Suprapubic skin (tissue), 4 donors: ENCODE measurements at places on chromosomes 3 and 15. TPM values are rescaled to one million over a fixed set of nuclear protein-coding genes. Genes with fewer than 3 reads are reported as not detected.

Gene PODXL2
- total RNA-seq: 8.0 TPM

DNA sequence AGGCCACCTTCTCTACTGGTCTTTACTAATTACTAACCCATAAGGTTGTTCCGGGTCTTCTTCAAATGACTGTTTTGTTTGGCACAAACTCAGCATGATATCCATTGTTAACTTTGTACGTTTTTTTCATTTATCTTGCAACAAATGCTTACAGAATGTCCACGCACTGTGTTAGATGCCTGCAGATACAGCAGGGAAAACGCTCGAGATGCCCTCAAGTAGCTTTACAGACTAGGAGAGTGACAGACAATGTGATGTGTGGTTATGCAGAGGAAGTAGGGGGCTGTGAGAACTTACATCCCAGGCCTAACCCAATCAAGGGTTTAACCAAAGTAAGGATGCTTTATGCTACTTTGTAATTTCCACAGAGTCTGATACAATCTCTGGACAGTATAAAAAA lies 949 bp upstream of the RFC4 start:
- H3K27me3 ChIP-seq: no peaks in the 10 kb centered on the region
- no peak overlapping the region for H3K27ac ChIP-seq
- H3K36me3 ChIP-seq: peaks cover 13% of the 10 kb centered on the region
- H3K4me3 ChIP-seq: peak overlapping the region; percentile 71
- H3K4me1 ChIP-seq: peaks cover 19% of the 10 kb centered on the region

- no peaks in the 10 kb centered on the region for H3K4me1 ChIP-seq
- H3K36me3 ChIP-seq: no peaks in the 10 kb centered on the region
- H3K4me3 ChIP-seq: no peak overlapping the region
- no peak for DNase-seq
Measured at GRCh38 chr15:96972201-96972600, 641.7 kb downstream of the NR2F2 start.

DNA sequence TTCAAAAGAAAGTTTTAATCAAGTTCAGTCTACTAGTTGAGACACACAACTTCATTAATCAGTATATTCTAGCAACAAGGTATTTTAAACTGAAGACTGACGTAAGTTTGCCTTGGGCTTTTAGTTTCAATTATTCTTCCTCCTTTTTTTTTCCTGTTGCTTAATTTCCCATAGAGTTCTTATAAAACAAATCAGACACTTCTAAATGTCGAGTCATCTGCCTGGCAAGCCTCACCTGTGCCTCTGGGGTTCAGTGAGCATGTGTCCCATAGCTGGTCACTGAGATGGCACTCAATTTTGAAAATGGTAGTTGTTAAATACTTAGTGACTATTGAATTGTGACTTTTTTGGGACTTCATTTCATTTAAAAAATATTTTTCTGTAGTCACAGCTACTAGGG lies 27.4 kb downstream of the NKIRAS1 start:
- H3K4me1 ChIP-seq: peaks cover 9% of the 10 kb centered on the region
- peaks cover 13% of the 10 kb centered on the region for H3K36me3 ChIP-seq
- H3K27me3 ChIP-seq: no peaks in the 10 kb centered on the region
- DNase-seq: no peak
- H3K4me3 ChIP-seq: no peak overlapping the region

GRCh38 chr15:67977414-67978089 lies 76.6 kb upstream of the PIAS1 start:
- no peaks in the 10 kb centered on the region for H3K27me3 ChIP-seq
- H3K4me3 ChIP-seq: no peak overlapping the region
- H3K36me3 ChIP-seq: no peaks in the 10 kb centered on the region
- DNase-seq: no peak

GRCh38 chr3:97719156-97719821 lies 45.3 kb upstream of the ARL6 start:
- no peak overlapping the region for H3K4me3 ChIP-seq
- no peak overlapping the region for H3K27ac ChIP-seq
- peaks cover 6% of the 10 kb centered on the region for H3K4me1 ChIP-seq
- no peaks in the 10 kb centered on the region for H3K36me3 ChIP-seq

Gene FOXB1
- not detected for total RNA-seq

Gene CNTN3
- total RNA-seq: 0.57 TPM

DNA sequence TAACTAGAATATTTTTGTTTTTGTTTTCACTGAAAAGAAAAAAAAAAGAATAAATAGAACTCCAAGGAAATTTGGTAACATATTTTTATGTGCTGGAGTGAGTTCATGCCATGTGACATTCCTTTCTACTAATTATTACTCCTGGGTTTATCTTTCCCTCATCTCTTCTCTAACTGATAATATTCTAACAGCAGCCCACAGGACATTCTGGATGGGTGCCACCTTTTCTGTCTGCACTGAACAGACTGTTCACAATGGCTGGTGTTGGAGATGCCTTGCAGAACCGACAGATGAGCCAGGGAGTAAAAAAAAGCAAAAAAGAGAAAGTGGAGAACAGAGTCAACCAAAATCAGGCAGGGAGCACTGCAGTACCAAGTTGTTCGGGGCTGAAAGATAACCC lies 151.3 kb downstream of the OR4M2 start:
- no peaks in the 10 kb centered on the region for H3K36me3 ChIP-seq
- no peaks in the 10 kb centered on the region for H3K4me1 ChIP-seq
- H3K4me3 ChIP-seq: no peak overlapping the region
- no peak overlapping the region for H3K27ac ChIP-seq
- DNase-seq: no peak

Gene USP50
- not detected for total RNA-seq

GRCh38 chr3:157857440-157857839 lies 248.8 kb downstream of the SHOX2 start:
- no peak for DNase-seq
- H3K27me3 ChIP-seq: no peaks in the 10 kb centered on the region

GRCh38 chr15:70589728-70590127 lies 173.6 kb downstream of the UACA start:
- peaks cover 11% of the 10 kb centered on the region for H3K4me1 ChIP-seq
- DNase-seq: no peak
- no peak overlapping the region for H3K27ac ChIP-seq
- peaks cover 19% of the 10 kb centered on the region for H3K27me3 ChIP-seq
- H3K36me3 ChIP-seq: no peaks in the 10 kb centered on the region
- no peak overlapping the region for H3K4me3 ChIP-seq

GRCh38 chr15:67068710-67069400 lies 3.5 kb downstream of the SMAD3 start:
- no peak for DNase-seq
- H3K27ac ChIP-seq: peak overlapping the region; percentile 75
- H3K4me1 ChIP-seq: peaks cover 59% of the 10 kb centered on the region

DNA sequence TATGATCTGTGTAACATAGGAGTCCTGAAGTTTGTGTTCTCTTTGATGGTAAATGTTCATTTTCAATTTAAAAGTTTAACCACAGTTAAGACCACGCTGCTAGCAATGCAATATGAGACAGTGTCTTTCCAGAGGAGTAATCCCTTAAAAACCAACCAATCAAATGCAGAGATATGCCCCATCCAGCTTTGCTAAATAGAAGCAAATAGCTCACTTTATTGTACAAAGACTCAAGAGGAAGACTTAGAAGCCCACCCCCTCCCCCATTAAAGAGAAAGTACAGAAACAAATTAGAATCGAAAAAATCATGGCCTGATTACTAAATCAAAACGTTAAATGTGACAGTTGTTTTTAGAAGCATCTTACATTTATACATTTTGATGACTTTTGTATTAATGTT lies 2.1 kb upstream of the ANP32A start:
- H3K27ac ChIP-seq: no peak overlapping the region
- H3K4me3 ChIP-seq: no peak overlapping the region
- no peaks in the 10 kb centered on the region for H3K27me3 ChIP-seq
- peaks cover 16% of the 10 kb centered on the region for H3K4me1 ChIP-seq
- DNase-seq: no peak
- H3K36me3 ChIP-seq: no peaks in the 10 kb centered on the region

GRCh38 chr3:175383813-175384212 lies 524.7 kb downstream of the NAALADL2 start:
- H3K4me3 ChIP-seq: no peak overlapping the region
- no peak overlapping the region for H3K27ac ChIP-seq
- no peaks in the 10 kb centered on the region for H3K27me3 ChIP-seq
- no peaks in the 10 kb centered on the region for H3K36me3 ChIP-seq
- no peaks in the 10 kb centered on the region for H3K4me1 ChIP-seq
- DNase-seq: no peak

DNA sequence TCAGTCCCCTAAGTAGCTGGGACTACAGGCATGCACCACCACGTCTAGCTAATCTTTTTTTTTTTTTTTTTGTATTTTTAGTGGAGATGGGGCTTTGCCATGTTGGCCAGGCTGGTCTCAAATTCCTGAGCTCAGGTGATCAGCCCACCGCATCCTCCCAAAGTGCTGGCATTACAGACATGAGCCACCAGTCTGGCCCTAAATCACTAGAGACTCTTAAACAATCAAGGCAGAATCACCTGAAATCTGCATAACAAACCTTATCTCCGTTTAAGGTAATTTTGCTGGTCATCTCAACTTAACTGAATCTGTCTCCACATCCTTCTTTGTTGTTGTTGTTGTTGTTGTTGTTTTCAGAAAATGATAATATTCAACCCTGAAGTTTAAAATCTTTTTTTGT lies 5.6 kb upstream of the TRMT10C start:
- H3K36me3 ChIP-seq: no peaks in the 10 kb centered on the region
- H3K27ac ChIP-seq: no peak overlapping the region
- H3K4me1 ChIP-seq: no peaks in the 10 kb centered on the region
- DNase-seq: no peak
- H3K4me3 ChIP-seq: no peak overlapping the region

GRCh38 chr15:93372208-93372864 lies 283.3 kb upstream of the RGMA start:
- no peak for DNase-seq
- H3K27ac ChIP-seq: no peak overlapping the region
- no peaks in the 10 kb centered on the region for H3K4me1 ChIP-seq
- H3K27me3 ChIP-seq: no peaks in the 10 kb centered on the region
- H3K4me3 ChIP-seq: no peak overlapping the region

DNA sequence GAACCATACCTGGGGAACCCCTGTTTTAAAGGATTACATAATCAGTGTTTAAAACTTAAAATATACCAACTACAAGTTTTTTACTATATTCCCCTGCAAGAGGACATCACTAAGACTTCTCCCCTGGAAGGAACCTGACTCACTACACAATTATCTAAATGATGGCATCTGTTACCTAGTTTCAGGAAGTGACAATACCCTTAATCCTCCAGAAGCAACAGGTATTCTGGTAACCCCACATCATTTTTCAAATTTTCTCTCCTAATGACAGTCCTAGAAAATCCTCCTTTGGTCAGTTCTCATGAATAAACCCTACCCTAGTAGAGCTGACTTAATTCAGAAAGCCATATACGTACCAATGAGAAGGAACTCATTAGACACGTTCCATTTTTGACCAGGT lies 78.4 kb downstream of the RFX7 start:
- H3K4me3 ChIP-seq: no peak overlapping the region
- H3K4me1 ChIP-seq: peaks cover 3% of the 10 kb centered on the region

Gene ECE2
- not detected for total RNA-seq

Gene NMNAT3
- 41.7 TPM for total RNA-seq

Gene SNRPA1
- 50.8 TPM for total RNA-seq

Gene HRG
- not detected for total RNA-seq

Gene THRB
- 24.2 TPM for total RNA-seq

GRCh38 chr3:192675958-192676649 lies 51.2 kb downstream of the FGF12 start:
- H3K27me3 ChIP-seq: no peaks in the 10 kb centered on the region
- no peaks in the 10 kb centered on the region for H3K4me1 ChIP-seq
- no peaks in the 10 kb centered on the region for H3K36me3 ChIP-seq
- no peak for DNase-seq

- H3K36me3 ChIP-seq: peaks cover 6% of the 10 kb centered on the region
- H3K27me3 ChIP-seq: no peaks in the 10 kb centered on the region
- H3K4me3 ChIP-seq: peak overlapping the region; percentile 68
- H3K27ac ChIP-seq: peak overlapping the region; percentile 89
- H3K4me1 ChIP-seq: peaks cover 88% of the 10 kb centered on the region
- peak; percentile 95 for DNase-seq
Measured at GRCh38 chr3:194134757-194135515, 1.0 kb upstream of the HES1 start.

Gene SLC24A5
- 5.5 TPM for total RNA-seq

Gene C3orf20
- total RNA-seq: not detected

DNA sequence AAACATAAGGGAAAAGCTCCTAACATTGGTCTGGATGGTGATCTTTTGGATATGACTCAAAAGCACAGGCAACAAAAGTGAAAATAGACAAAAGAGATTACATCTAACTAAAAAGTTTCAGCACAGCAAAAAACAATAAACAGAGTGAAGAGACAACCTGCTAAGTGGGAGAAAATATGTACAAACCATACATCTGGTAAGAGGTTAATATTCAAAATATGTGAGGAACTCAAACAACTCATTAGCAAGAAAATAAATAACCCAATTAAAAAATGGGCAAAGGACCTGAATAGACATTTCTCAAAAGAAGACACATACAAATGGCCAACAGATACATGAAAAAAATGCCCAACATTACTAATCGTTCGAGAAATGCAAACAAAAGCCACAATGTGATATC lies 19.0 kb upstream of the NR1I2 start:
- no peak overlapping the region for H3K27ac ChIP-seq
- no peak overlapping the region for H3K4me3 ChIP-seq

Gene GAP43
- not detected for total RNA-seq

DNA sequence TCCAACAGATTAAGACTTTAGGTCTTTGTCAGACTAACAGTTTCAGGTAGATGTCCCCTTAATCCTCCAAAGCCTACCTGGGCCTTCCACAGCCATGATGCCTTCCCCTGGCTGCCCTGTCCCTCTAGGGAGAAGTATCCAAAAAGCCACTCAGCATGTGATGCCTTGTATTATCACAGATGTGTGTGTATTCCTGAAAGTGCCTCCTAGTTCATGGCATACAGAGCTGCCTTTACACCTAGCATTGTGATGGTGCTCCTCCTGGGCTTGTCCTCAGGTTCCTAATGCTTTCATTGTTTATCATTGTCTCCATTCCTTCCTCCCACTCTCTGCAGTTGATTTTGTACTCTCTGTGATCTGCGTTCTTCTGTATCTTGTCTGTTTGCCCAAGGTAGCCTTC lies 43.6 kb downstream of the CMSS1 start:
- no peak for DNase-seq
- H3K27me3 ChIP-seq: no peaks in the 10 kb centered on the region
- H3K36me3 ChIP-seq: peaks cover 10% of the 10 kb centered on the region
- no peak overlapping the region for H3K4me3 ChIP-seq
- peaks cover 18% of the 10 kb centered on the region for H3K4me1 ChIP-seq
- H3K27ac ChIP-seq: peak overlapping the region; percentile 1

DNA sequence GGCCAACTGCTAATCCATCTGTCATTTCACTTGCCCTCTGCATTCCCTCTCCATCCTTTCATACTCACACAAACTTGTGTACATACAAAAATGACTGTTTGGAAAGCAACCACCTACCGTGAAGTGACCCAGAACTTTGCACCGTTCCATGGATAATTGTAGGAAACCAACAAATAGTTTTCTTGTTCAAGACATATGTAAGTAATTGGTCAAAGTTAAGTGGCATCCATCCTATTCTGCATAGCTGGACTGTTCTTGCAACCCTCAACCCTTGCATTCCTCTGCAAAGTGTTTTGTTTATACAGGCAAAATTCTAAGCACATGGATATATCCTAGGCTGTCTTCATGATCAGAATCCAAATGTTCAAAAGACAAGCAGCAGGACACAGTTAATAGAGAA lies 592.5 kb downstream of the MECOM start:
- no peaks in the 10 kb centered on the region for H3K27me3 ChIP-seq
- no peak overlapping the region for H3K27ac ChIP-seq
- no peak overlapping the region for H3K4me3 ChIP-seq
- H3K36me3 ChIP-seq: no peaks in the 10 kb centered on the region
- no peaks in the 10 kb centered on the region for H3K4me1 ChIP-seq

GRCh38 chr3:141410408-141410807 lies 42.1 kb downstream of the ZBTB38 start:
- H3K4me1 ChIP-seq: peaks cover 71% of the 10 kb centered on the region
- H3K4me3 ChIP-seq: no peak overlapping the region
- DNase-seq: no peak
- H3K27ac ChIP-seq: peak overlapping the region; percentile 95
- H3K27me3 ChIP-seq: no peaks in the 10 kb centered on the region
- peaks cover 33% of the 10 kb centered on the region for H3K36me3 ChIP-seq

Gene PTH1R
- 3.9 TPM for total RNA-seq
